ENCODE measurements at places on chromosomes 13 and 19. TPM values are rescaled to one million over a fixed set of nuclear protein-coding genes. Genes with fewer than 3 reads are reported as not detected.

The CD33 gene
- total RNA-seq = not detected

The CNN2 gene
- total RNA-seq = 88.5 TPM

The CEACAM21 gene
- total RNA-seq = not detected

The COL4A1 gene
- 269 TPM for total RNA-seq

The PSG2 gene
- not detected for total RNA-seq

The PRR36 gene
- total RNA-seq = 0.40 TPM

The ELANE gene
- total RNA-seq = 0.83 TPM

- H3K4me3 ChIP-seq = no peak overlapping the region
- no peaks in the 10 kb centered on the region for H3K36me3 ChIP-seq
- H3K27ac ChIP-seq = no peak overlapping the region
- no peaks in the 10 kb centered on the region for H3K4me1 ChIP-seq
- H3K27me3 ChIP-seq = no peaks in the 10 kb centered on the region
Observed at GRCh38 chr19:16849168-16849567, 20.0 kb downstream of the SIN3B start.

GRCh38 chr13:94394723-94395122, 84.8 kb downstream of the DCT start:
- H3K27ac ChIP-seq = no peak overlapping the region
- DNase-seq = no peak
- no peaks in the 10 kb centered on the region for H3K36me3 ChIP-seq
- no peaks in the 10 kb centered on the region for H3K4me1 ChIP-seq

- H3K4me1 ChIP-seq = peaks cover 58% of the 10 kb centered on the region
- peak overlapping the region; percentile 50 for H3K27ac ChIP-seq
- no peak for DNase-seq
Observed at GRCh38 chr13:106521095-106521799, 14.2 kb downstream of the EFNB2 start.

DNA sequence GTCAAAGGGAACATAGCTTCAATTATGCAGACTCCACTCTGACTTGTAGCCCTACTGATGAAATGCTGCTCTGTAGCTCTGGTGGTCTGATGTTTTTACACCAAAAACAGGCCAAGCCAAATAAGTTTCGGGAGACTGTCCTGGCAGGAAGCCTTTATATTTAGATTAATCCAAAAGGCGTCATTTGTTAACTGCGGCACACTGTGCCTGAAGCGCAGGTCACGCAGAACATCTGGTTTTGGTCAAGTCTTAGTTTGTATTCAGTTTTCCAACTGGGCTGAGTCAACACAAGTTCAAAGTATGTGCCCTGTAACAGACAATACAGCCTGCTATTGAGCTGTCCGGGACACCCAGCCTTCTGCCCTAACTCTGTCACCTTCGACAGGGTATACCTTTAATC, 154.6 kb upstream of the IPO5 start:
- no peaks in the 10 kb centered on the region for H3K4me1 ChIP-seq
- H3K27me3 ChIP-seq = no peaks in the 10 kb centered on the region
- no peaks in the 10 kb centered on the region for H3K36me3 ChIP-seq
- DNase-seq = no peak

GRCh38 chr19:1750343-1751021, 2.8 kb upstream of the ONECUT3 start:
- no peak for DNase-seq
- no peaks in the 10 kb centered on the region for H3K36me3 ChIP-seq
- no peak overlapping the region for H3K4me3 ChIP-seq
- peaks cover 20% of the 10 kb centered on the region for H3K4me1 ChIP-seq

DNA sequence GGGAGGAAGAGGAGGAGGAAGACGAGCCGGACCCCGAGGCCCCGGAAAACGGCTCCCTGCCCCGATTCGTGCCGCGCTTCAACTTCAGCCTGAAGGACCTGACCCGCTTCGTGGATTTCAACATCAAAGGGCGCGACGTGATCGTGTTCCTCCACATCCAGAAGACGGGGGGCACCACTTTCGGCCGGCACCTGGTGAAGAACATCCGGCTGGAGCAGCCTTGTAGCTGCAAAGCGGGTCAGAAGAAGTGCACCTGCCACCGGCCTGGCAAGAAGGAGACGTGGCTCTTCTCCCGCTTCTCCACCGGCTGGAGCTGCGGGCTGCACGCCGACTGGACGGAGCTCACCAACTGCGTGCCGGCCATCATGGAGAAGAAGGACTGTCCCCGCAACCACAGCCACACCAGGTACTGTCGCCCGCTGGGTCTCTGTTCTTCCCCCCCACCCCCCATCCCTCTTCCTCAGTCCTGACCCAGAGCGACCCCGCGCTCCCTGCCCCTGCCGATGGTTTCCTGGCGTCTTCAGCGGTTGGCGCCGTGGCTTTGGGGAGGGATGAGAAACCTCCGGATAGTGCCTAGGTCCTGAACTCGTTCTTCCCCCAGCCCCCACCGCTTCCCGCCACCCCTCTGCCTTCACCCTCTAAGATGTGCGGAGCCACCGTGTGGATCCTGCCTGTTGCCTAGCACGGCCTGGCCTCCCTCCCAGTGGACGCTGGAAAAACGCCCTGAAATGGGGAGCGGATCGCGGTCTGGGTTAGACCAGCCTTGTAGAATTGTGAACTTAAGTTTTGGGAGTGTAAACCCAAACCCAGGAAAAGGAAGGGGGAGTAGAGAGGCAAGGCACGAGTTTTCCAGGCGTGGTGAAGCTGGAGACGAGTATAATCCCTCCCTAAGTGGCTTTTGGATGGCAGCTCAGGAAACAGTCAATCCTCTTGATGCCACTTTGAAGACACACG, 1.5 kb downstream of the HS6ST3 start:
- peak; percentile 14 for DNase-seq
- peaks cover 73% of the 10 kb centered on the region for H3K27me3 ChIP-seq
- H3K4me1 ChIP-seq = peaks cover 5% of the 10 kb centered on the region
- H3K4me3 ChIP-seq = peak overlapping the region; percentile 49
- no peak overlapping the region for H3K27ac ChIP-seq
- H3K36me3 ChIP-seq = no peaks in the 10 kb centered on the region

DNA sequence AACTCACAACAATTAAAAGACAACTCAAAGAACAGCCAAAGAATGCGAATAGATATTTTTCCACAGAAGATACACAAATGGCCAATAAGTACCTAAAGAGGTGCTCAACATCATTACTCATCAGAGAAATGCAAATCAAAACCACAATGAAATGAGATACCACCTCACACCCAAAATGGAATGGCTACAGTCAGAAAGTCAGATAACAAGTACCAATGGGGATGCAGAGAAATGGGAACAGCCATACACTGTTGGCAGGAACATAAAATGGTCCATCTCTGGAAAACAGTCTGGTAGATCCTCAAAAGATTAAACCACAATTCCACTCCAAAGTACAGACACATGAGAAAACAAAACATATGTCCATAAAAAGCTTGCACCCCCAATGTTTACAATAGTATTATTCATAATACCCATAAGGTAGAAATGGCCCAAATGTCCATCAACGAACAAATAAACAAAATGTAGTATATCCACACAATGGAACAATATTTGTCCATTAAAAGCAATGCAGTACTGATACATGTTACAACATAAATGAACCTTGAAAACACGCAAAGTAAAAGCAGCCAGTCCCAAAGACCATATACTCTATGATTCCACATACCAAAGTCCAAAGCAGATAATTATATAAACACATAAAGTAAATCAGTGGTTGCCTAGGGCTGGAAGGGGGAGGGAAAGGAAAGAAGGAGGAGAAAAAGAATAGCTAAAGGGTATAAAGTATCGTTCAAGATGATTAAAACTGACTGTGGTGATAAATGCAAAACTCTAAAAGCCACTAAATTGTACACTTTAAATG, 19.6 kb downstream of the USP12 start:
- no peaks in the 10 kb centered on the region for H3K27me3 ChIP-seq
- no peak overlapping the region for H3K4me3 ChIP-seq
- peak; percentile 23 for DNase-seq
- H3K27ac ChIP-seq = peak overlapping the region; percentile 2
- no peaks in the 10 kb centered on the region for H3K36me3 ChIP-seq

DNA sequence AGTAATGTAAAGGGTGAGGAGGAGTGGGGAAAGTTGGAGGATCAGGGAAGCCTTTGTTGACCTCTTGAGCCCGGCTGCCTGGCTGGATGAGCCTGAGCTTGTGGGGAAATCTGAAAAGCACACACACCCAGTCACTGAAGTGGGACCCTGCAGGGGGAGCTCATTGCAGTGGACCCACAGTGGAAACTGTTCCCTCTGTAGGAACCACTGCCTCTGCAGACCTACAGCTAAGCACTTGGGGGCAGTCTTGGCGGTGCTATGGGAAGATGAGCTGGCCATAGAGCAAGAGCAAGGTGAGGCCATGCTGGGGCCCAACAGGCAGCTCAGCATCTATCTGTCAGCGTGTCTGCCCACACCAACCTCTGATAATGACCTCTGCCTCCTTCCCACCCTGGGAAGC, 294.8 kb downstream of the TSHZ3 start:
- H3K4me3 ChIP-seq = no peak overlapping the region
- no peaks in the 10 kb centered on the region for H3K27me3 ChIP-seq
- DNase-seq = peak; percentile 44

DNA sequence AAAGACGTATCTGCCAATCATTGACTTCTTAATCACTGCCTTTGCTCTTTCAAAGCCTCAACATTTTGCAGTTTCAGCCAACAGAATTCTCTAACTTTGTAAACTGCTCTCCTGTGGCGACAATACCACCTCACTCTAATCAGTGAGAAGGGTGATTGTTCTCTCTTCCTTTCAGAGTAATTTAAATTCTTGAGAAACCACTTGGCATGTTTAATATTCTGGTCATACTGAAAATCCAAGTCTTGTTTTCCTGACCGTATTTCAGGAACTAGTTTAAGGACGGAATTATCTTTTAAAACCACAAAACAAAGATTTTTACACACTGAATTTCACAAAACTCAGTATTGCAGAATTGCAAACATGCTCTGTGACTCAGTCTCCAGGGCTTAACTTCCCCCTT, 5.2 kb upstream of the CDC16 start:
- H3K4me3 ChIP-seq = no peak overlapping the region
- peaks cover 7% of the 10 kb centered on the region for H3K27me3 ChIP-seq
- H3K27ac ChIP-seq = peak overlapping the region; percentile 43

DNA sequence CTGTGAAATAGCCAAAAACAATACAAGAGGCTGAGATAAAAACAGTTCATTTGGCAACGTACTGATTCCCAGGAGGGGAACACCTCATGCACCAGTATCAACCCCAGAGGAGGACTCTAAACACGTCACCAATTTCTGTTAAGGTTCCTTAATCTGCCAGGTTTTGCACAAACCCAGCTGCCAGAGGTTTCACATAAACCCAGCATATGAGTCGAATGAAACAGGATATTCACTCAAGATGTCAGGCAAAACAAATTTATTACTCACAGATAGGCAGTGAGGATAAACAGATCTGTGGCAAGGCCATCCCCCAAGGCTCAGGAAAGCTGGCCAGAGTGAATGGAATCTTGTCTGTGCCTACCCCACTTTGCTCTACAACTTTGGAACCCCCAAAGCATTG, 210.9 kb downstream of the GPC5 start:
- H3K27ac ChIP-seq = no peak overlapping the region
- H3K36me3 ChIP-seq = no peaks in the 10 kb centered on the region
- no peaks in the 10 kb centered on the region for H3K27me3 ChIP-seq
- DNase-seq = peak; percentile 28

GRCh38 chr19:56567274-56568120, at the start of gene ZNF470:
Gene ZNF470, plus strand, starts transcription at chr19:56567468. Its CDS starts 2,844 bp downstream, at chr19:56570312.
- H3K27ac ChIP-seq = peak within 1 kb of the TSS; percentile 78
- no peaks in the 10 kb centered on the region for H3K27me3 ChIP-seq
- peak within 1 kb of the TSS; percentile 97 for H3K4me3 ChIP-seq
- H3K4me1 ChIP-seq = no peaks in the 10 kb centered on the region
- peak; percentile 97 for DNase-seq

GRCh38 chr19:55594996-55595545, 4.2 kb downstream of the FIZ1 start:
- no peaks in the 10 kb centered on the region for H3K4me1 ChIP-seq
- H3K27me3 ChIP-seq = no peaks in the 10 kb centered on the region
- no peak overlapping the region for H3K27ac ChIP-seq
- no peak overlapping the region for H3K4me3 ChIP-seq

GRCh38 chr19:50333737-50334617, 4.8 kb upstream of the KCNC3 start:
- peak; percentile 91 for DNase-seq
- H3K36me3 ChIP-seq = no peaks in the 10 kb centered on the region
- H3K27ac ChIP-seq = peak overlapping the region; percentile 93
- H3K4me1 ChIP-seq = peaks cover 21% of the 10 kb centered on the region

DNA sequence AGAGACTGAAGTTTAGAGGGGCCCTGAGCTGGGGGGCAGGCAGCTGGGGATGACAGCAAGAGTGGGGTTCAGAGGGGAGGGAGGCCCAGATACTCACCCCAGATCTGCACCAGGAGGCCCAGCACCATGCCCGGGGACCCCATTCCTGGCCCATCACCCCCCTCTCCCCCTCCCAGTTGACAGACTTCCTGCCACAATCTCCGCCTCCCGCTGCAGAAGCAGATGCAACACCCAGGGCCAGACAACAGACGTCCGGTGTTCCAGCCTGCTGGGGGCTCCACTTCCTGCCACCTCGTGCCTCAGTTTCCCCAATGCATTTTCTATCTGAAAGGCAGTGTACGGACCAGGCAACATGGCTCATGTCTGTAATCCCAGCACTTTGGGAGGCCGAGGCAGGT, at the start of gene TMIGD2:
Gene TMIGD2 (minus strand): TSS at position 147 of the 398 bp plus-strand sequence. CDS start 4 bp downstream, at position 143.
- DNase-seq = no peak
- no peaks in the 10 kb centered on the region for H3K36me3 ChIP-seq
- no peak within 1 kb of the TSS for H3K27ac ChIP-seq
- no peak within 1 kb of the TSS for H3K4me3 ChIP-seq

DNA sequence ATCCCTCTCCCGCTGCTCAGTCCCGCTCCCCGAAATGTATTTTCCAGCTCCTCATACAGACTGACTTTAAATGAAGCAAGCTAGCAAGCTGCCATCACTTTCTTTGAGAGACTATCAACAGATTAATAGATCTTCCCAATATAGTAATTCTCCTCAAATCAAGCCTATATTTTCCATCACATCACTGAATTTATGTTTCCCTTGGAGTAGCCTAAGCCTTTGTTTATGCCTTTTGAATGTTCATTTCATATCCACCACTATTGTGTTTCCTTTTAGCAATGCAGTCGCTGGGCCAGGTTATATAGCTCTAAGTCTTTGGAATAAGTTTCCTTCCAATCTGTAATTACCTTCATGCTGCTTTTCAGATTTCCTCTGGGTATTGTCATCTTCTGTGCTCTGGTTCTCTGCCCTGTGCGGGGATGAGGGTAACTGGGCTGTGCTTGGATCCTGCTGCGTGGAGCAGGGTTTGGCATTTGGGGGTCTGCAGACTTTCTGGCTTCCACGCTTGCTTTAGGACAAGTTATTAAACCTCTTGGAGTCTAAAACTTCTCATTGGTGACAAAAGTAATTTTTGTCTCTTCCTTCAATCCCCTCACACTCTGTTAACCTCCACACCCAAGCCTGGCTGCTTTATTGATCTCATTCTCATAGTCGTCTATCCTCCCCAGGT, 256.9 kb downstream of the DLEU7 start:
- no peaks in the 10 kb centered on the region for H3K27me3 ChIP-seq
- no peak for DNase-seq
- H3K27ac ChIP-seq = peak overlapping the region; percentile 57
- H3K36me3 ChIP-seq = no peaks in the 10 kb centered on the region
